IMR-90 (cell line): ENCODE measurements at places on chromosomes 2 and 18. TPM values are rescaled to one million over a fixed set of nuclear protein-coding genes. Genes with fewer than 3 reads are reported as not detected.
A peak's percentile ranks its signal among the peaks of the same experiment; 100 is the strongest.

- no peak for DNase-seq
Measured at GRCh38 chr2:160168878-160169277, 31.2 kb downstream of the ITGB6 start.

- no peak for DNase-seq
Measured at GRCh38 chr2:237649541-237650454, 22.4 kb downstream of the LRRFIP1 start.

DNA sequence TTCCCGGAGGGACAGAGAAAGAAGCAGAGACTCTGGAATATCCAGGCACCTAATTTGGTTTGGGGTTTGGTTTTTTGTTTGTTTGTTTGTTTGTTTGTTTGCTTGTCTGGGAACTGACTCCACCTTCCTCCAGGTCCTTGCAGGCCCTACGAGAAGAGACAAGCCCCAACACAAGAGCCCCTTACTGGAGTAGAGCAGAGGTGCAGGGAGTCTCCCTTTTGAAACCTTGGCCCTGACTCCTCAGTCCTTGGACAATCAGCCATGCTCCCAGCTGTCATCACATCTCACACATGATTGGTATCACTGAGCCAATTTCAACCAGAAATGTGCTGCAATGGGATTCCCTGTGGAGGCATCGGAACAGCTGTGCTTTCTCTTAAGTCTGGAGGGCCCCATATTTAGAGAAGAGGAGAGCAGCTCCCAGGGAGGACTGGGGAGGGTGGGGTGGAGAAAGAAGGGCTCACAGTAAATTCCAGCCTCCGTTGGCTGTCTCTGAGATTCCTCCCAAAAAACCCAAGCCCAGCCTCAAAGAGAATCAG lies 279.9 kb upstream of the NCKAP5 start:
- no peak for DNase-seq

GRCh38 chr2:100012561-100012960 lies 129.8 kb downstream of the AFF3 start:
- peak; percentile 41 for DNase-seq

DNA sequence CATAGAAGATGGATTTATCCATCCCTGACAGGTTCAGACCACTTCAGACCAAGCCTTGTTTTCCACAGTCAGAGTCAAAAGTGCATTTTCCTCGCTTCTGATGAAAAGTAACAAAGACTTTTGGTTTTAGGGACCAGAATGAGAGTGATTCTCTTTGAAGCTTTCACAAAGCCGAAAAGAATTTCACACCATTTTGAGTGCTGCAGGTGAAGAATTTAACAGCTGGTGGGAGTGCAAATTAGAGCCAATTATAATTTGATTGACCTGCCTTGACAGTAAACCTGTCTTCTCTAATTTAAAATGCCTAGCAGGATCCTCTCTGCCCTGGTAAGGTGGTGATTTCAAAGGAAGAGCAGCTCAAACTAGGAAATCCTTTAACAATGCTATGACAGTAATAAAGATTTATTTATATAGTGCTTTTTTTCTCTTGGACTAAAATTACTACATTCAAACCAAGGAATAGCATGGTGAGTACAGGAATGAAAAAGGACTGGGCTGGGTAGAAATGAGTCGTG lies 241.6 kb downstream of the HRH4 start:
- DNase-seq, result no peak

DNA sequence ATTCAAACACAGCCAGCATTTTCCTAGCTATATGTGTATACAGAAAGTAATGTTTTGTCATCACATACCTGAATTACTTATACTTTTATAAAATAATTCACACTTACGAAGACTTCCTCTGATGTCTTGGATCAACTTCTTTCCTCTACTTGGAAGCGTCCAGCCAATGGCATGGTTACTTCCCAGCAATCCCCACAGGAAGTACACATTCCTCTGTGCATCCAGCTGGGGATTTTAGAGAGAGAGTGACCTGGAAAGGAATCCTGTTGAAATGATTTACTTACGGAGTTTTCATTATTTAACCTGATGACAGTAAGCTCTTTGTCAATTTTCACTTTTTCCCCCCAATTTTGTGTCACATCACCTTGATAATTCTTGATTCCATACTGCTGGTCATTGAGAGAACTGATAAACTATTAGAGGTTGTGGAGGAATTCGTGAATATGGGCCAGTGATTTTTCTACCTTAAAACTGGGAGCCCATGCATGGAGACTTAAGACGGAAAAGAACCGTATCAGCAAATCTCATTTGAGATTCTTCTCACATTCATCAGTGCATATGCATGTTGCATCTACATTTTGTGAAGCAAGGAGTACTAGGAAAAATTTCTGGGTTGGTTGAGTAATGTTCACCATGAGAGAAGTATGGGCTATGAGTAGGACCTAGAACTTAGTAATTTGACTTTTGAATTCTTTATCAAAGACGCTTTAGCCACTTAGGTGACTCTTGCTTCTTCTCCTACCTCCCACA lies 9.0 kb upstream of the IL18R1 start:
- no peak for DNase-seq

DNA sequence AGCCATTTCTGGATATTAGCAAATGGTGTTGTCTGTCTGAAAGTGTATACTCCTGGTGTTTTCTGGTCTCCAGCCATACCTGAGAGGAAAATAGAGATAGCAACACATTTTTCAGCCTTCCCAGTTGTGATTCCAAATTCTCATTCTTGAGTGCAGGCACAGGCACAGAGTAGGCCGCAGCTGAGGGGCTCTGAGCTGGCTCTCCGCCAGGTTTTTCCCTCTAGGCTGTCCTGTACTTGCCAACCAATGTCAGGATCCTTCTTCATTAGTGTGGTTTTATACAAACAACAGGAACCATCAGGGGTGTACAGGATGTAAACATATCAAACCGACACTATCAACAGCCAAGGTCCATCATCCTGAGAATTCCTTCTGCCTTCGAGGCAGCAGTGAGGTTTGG lies 1733.6 kb upstream of the CELF4 start:
- DNase-seq, result no peak

GRCh38 chr2:88561646-88562388 lies 65.4 kb downstream of the EIF2AK3 start:
- DNase-seq, result no peak

DNA sequence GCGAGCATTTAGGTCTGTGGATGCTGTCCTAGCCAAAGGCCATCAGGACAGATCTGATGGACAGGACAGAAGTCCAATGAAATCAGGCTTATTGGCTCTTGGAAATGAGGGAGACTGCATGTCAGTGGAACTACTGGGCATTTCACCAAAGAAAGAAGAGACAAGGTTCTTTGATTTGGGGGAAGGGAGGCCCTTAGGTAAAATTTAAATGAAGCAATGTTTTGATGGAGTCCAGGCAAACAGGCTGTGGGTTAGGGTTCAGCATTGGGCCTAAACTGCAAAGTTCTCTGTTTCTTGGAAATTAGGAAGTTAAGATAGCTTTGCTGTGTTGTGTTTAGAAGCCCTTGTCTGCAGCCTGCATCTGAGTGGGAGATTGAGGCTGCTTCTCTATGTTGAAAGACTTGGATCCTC lies 31.6 kb upstream of the RNF149 start:
- DNase-seq, result peak; percentile 33

- DNase-seq, result peak; percentile 91
Measured at GRCh38 chr2:121451398-121451797, 79.3 kb upstream of the RNU4ATAC start.

- DNase-seq, result no peak
Measured at GRCh38 chr2:17646838-17647701, 106.5 kb downstream of the SMC6 start.

GRCh38 chr18:36331521-36331971 lies 34.0 kb downstream of the FHOD3 start:
- no peak for DNase-seq

- no peak for DNase-seq
Measured at GRCh38 chr18:8450898-8451665, 158.2 kb upstream of the RAB12 start.

DNA sequence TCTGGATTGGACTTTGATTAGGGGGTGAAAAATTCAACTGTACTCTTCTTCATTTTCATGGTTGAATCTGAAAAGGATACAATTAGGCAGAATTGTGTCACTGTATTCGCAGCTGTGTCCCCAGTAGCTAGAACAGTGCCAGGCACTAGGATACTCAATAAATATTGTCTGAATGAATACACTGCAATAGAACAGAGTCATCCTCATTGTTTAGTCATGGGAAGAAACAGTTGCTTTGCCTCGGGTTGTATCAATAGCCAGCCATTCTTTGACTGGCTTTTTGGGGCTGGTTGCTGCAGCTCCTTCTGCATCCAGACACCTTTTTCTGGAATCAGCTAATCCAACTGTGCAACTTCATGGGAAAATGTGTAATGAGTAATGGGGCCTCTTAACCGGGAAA lies 18.1 kb upstream of the DYNC1I2 start:
- DNase-seq, result no peak

GRCh38 chr2:233063269-233063975 lies 3.3 kb downstream of the INPP5D start:
- no peak for DNase-seq

DNA sequence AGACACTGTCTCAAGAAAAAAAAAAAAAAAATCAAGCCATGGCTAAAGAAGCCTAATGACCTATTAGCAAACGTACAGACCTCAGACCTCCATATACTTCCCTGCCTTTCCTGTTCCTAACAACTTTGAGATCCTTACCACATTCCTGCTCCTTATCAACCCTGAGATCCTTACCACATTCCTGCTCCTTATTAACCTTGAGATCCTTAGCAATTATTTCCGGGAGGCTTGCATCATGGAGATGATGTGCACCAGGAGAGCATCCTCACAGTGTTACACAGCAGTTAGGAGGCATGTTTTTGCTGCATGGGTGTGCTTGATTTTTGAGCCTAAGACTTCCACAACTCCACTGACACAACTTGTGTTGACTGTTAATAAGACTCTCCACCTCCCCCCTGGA lies 54.6 kb upstream of the RASGRP3 start:
- no peak for DNase-seq

DNA sequence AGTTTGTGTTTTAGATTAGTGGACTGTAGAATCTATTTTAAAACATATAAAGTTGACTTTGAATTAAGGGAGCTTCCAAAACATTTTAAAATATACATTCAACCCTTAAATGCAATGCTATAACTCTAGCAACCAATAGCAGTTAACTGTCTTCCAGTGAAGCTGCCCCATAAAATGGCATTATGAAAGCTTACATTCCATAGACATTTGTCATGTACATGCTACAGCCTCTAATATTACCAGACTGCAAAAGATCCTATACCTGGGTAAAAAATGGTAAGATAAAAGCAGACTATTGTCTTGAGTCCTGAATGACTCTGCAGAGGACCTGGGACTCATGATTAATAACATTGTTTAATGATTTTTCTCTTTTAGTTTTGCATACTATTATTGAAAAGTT lies 489.4 kb downstream of the LRP1B start:
- DNase-seq, result peak; percentile 7

DNA sequence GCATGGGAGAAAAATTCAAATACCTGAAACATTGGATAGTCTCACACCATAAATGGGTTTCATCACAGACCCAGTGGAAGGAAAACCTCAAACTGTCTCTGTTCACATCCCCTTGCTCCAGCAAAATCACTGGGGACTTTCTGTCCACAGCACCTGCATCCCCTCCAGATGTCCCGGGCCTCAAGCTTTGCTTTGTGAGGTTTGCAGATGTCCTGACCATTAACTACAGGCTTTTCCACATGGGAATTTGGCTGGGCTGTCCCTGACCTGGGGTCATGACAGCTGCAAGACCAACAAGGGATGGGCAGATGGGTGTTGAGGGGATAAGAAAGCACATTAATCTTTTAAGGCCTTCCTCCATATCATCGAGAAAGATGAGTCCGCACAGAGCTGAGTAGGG lies 427.9 kb downstream of the TXNL1 start:
- DNase-seq, result no peak

DNA sequence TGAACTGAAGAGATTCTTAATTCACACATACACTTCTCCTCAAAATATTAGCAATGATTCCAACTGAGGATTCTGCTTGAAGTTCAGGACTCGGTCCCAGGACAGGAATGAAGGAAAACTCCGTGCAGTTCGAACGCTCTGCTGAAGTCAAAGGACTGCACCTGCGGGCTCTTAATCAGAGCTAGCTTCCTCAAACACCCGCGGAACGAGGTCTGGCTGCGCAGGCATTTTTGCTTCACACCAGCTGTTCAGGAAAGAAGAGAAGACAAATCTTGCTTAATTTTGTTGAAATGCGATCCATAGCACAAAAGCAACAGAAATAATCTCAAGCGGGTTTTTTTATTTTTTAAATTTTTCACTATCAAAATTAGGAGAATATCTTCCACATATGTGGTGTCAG lies 175.6 kb downstream of the LAMA1 start:
- no peak for DNase-seq

GRCh38 chr18:49026501-49027373 lies 76.0 kb upstream of the SMAD7 start:
- DNase-seq, result no peak

DNA sequence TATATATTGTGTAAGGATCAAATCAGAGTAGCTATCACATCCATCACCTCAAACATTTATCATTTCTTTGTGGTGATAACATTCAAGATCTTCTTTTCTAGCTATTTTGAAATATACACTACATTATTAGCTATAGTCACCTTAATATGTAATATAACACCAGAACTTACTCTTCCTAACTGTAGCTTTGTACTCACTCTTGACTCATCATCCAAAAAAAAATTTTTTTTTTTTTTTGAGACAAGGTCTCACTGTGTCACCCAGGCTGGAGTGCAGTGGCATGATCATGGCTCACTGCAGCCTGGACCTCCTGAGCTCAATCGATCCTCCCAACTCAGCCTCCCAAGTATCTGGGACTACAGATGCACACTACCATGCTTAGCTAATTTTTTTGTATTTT lies 153.3 kb downstream of the EML6 start:
- DNase-seq, result no peak

DNA sequence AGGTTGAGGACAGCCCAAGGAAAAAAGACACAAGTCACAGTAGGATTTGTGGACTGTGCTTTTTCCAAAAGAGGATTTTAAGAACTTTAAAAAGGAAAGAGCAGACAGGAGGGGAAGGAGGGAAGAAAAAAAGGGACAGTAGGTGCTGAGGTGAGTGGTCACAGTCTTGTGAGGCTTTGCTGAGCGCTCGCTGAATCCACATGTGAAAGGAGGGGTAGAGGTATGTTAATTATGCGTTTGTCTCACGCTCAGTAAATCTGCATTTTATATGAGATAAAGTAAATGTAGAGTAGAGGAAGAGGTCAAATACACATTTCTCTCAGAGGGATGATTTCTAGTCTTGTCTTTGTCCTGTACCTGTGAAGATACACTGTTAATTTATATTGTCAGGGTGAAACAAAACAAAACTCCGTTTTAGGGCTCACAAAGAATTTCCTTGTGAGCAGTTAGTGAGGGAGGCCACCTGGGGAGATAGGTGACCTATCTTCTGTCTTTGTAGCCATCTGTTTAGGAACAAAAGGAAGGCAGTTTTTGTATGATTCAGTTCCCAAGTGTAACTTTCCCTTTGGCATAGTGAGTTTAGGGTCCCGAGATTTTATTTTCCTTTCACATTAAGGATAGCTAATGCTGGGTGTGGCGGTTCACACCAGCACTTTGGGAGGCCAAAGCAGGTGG lies 25.3 kb downstream of the GNAL start:
- DNase-seq, result no peak

- peak; percentile 46 for DNase-seq
Measured at GRCh38 chr2:238459081-238459629, 32.4 kb downstream of the ASB1 start.

The ZNF519 gene
- total RNA-seq, result 3.3 and 4.7 TPM in 2 replicates

The RNF152 gene
- 18.5 and 18.9 TPM in 2 replicates for total RNA-seq

The PKDCC gene
- total RNA-seq, result 50.3 and 55.6 TPM in 2 replicates

The PARD6G gene
- total RNA-seq, result 2.5 and 3.3 TPM in 2 replicates

The TYMS gene
- 26.7 and 28.3 TPM in 2 replicates for total RNA-seq

The KDM3A gene
- total RNA-seq, result 33.3 and 35.8 TPM in 2 replicates

The CABYR gene
- total RNA-seq, result 3.6 and 4.1 TPM in 2 replicates

The SERPINB11 gene
- total RNA-seq, result 0.18 TPM in 1 of 2 replicates, not detected in the other

The G6PC2 gene
- total RNA-seq, result not detected in 2 replicates

The IL36A gene
- total RNA-seq, result not detected in 2 replicates

The VSNL1 gene
- 0.28 and 0.36 TPM in 2 replicates for total RNA-seq

The PROKR1 gene
- not detected in 2 replicates for total RNA-seq
